ENCODE measurements at places on chromosomes 13 and 19.

- DNase-seq, result no peak
These were observed 12.2 kb downstream of the WIZ start for GRCh38 chr19:15437355-15438123.

DNA sequence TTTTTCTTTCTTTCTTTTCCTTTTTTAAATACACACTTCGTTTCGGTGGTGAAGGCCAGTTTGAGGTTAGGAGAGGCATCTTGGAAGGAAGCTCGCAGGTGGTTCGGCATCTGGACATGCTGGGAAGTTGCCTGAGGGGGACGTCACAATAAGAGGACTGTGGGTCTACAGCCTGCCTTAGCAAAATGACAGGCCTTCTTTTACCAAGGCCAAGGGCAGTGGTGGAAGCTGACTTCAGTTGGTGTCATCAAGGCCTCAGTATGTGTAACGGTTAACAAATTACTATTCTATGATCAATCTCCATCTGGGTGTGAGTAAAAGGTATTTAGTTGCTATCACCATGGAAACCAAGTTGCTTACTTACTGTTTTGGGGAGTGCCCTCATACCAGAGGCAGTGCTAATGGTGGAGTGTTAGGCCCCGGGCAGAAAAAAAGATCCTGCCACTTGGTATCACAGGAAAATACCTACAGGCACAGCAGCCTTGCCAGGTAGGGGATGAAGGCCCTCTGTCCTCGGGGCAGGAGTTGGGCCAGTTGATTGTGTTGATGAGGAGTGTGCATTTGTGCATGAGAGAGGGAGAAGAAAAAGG is 10.3 kb downstream of the ACTN4 start:
- no peak for DNase-seq

GRCh38 chr13:74037762-74038161 is 96.4 kb downstream of the KLF12 start:
- DNase-seq, result no peak

DNA sequence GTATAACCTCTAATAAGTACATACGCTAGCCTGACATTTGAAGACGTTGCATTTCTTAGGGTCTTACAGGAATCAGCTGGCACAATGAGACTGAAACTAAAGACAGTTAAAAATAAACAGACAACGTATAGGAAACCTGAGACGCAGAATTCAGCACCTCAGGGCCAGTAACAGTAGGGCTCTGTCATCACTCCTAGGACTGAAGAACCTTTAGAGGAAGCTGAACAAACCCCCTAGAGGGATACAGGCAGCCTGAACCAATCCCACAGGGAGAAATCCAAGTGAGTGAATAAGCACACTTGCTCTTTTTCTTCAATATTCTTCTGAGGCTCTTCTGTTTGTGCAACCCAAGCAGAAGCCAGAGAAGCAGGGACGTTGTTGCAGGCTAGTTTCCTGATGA is 53.9 kb upstream of the KLHL1 start:
- DNase-seq, result no peak

All from GM12891 (cell line).